GM23248 (cell line): ENCODE measurements at places on chromosomes 2 and 18. TPM values are rescaled to one million over a fixed set of nuclear protein-coding genes. Genes with fewer than 3 reads are reported as not detected.

Gene SLC4A3
- 0.54 and 1.6 TPM in 2 replicates for total RNA-seq

Gene TEX44
- not detected in 2 replicates for total RNA-seq

Gene DNAJC5G
- not detected in 2 replicates for total RNA-seq

Gene ANKRD53
- not detected in 2 replicates for total RNA-seq

Gene SULT1C4
- not detected in 2 replicates for total RNA-seq

Gene CROCC2
- under 0.01 and 2.4 TPM in 2 replicates for total RNA-seq

Gene AGFG1
- 144 and 150 TPM in 2 replicates for total RNA-seq

Gene CPO
- total RNA-seq = not detected in 2 replicates

Gene MARCO
- not detected in 2 replicates for total RNA-seq
